ENCODE measurements at places on chromosomes 7 and 10.

- DNase-seq, result no peak
Measured at GRCh38 chr7:1484569-1484968, 19.6 kb downstream of the INTS1 start.

GRCh38 chr7:95628831-95629439 is 32.6 kb upstream of the PDK4 start:
- DNase-seq, result no peak

DNA sequence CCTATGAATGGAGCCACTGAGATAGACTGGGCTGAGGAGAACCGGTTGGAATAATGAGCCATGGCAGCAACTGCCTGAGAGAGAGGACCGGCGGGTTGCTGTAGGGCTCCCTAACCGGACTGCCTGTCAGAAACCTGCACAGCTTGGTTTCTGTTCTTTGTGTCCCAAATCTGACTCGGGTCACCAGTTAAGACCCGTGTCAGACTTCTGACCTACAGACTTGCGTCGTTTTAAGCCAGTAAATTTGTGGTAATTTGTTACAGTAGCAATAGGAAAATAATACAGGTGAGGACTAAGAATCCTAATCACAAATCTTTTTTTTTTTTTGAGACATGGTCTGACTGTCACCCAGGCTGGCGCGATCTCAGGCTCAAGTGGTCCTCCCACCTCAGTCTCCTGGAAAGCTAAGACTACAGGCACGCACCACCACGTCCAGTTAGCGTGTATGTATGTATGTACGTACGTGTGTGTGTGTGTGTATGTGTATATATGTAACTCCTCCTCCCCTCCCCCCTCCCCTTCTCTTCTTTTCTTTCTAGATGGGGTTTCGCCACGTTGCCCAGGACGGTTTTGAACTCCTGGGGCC is 672 bp upstream of the DDX56 start:
- DNase-seq, result peak; percentile 10

DNA sequence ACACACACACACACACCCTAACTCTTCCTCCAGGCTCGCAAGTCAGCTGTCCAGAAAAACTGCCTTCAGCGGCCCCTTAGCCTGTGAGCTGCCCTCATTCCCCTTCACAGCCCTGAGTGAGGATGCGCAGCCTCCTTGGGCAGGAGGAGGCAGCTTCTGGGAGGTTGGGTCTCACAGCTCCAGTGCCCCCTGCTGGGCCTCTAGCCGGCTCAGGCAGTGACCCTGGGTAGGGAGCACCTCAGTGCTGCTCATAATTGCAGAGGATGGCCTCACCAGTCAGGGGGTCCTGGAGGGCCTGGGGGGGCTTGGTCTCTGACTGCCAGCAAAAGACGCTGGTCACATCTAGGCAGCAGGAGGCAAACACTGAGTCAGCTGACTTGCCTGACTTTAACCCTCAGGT is 43.7 kb downstream of the ZNF273 start:
- DNase-seq, result no peak

- no peak for DNase-seq
Measured at GRCh38 chr7:143882020-143882603, 19.9 kb downstream of the TCAF1 start.

GRCh38 chr7:89023877-89024276 is 228.3 kb upstream of the TEX47 start:
- no peak for DNase-seq

- DNase-seq, result no peak
Measured at GRCh38 chr10:13604357-13605040, 17.7 kb downstream of the PRPF18 start.

DNA sequence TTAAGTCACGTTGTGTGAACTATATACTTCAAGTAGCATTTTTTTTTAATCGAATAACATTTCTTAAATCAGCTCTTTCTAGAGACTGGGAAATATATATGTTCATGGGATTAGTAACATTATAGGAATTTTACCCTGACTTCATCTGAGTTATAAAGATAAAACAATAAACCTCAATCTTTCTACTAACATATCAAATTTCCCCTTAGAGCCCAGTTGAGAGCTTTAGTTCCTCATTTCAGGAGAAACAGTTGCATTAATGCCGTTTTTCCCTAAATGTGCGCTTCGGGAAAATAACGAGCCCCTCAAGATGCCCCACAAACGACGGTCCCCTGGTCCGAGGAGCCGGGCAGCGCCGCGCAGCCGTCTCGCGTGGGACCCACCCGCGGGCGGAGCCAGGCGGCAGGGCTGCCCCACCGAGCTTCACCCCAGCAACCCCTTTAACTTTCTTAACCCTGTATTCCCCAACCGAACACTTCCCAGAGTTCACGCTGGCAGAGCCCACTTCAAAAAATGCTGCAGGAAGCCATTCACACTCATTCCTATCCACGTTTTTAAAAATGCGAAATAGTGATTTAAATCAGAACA is 152.5 kb upstream of the YAE1 start:
- DNase-seq, result no peak

DNA sequence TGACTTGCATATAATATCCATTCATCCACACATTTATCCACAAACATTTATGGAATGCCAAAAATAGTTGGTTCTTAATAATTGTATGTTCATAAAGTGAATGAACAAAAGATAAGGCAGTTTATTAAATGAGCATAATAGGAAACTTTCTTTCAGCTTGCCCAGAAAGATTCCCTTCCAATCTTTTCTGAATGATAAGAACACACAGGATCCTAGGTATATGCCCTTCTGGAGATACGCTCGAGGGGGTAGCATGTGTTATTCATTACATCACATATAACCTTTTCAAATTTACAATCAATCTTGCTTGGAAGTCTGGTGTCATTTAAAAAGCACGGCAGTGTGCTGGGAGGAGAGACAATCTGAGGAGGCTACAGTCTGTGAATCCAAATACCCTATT is 80.4 kb upstream of the PDK4 start:
- no peak for DNase-seq
